ENCODE measurements at places on chromosomes 4 and X.

- no peak for DNase-seq
Measured at GRCh38 chr4:94534401-94535312, 82.9 kb downstream of the PDLIM5 start.

- no peak for DNase-seq
Measured at GRCh38 chr4:9735515-9735914, 45.9 kb upstream of the DRD5 start.

- DNase-seq: no peak
Measured at GRCh38 chr4:113584407-113585150, 177.0 kb downstream of the CAMK2D start.

DNA sequence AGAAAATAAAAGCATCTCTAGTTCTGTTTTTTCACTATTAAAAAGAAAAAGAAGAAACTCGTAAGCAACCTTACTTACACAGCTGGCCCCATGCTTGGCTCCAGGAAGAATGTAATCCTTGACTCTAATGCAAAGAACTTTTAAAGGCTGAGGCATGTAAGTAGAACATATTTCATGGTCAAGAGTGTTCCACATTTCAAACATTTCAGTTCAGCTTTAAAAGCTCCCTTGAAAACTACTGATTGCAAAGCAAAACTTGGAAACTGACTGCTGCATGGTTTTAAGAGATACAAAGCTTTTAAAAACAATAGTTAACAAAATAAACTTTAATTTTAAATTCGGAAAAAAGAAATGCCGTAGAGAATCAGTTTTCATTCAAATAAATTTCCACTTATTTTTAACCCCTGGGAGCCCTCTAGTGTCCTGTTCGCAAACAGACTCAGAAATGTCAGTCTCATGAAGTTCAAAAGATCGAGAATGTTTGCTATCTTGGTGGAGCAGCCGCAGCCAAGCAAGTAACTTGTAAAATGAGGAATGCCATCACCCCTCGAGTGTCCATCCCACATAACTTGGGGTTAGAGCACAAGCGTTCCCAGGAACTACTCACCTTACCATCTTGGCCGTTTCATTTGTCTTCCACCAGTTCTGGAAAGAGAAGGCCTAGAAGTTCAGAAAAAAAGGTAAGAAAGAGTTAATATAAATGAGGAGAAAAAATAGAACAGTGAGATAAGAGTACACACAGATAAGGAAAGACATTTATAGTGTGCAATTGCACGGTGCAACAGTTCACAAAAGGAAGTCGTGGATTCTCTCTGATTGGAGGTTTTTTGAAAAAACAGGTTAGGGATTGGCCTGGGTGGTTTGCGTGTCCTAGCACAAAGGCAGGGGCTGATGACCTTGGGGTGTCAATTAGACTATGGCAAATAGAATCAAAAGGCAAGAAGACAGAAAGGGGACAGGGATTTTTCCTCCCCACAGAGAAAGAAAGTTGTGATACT, at the start of gene GASK1B:
Gene GASK1B, minus strand, starts transcription at position 765 of the 998 bp plus-strand sequence. CDS start 1,650 bp downstream, outside the sequence.
- no peak for DNase-seq

- no peak for DNase-seq
Measured at GRCh38 chrX:42752730-42753129, 25.2 kb downstream of the PPP1R2C start.

DNA sequence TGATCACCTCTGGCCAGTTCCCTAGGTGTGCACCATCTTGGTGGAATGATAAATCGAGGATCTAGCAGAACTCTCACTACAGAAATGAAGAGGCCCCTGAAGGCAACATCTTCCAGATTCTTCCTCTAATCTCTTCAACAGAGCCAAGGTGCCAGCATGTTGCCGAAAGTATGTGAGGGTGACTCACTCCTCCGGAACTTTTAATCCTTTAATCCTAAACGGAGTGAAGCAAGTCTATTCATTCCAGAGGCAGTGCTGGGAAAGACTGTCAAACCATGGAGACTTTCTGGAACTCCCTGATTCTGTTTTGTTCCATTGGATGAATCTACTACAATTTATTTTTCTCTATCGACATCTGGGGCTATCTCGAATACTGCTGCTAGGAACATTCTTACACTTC, 68.7 kb downstream of the SUPT20HL2 start:
- no peak for DNase-seq

DNA sequence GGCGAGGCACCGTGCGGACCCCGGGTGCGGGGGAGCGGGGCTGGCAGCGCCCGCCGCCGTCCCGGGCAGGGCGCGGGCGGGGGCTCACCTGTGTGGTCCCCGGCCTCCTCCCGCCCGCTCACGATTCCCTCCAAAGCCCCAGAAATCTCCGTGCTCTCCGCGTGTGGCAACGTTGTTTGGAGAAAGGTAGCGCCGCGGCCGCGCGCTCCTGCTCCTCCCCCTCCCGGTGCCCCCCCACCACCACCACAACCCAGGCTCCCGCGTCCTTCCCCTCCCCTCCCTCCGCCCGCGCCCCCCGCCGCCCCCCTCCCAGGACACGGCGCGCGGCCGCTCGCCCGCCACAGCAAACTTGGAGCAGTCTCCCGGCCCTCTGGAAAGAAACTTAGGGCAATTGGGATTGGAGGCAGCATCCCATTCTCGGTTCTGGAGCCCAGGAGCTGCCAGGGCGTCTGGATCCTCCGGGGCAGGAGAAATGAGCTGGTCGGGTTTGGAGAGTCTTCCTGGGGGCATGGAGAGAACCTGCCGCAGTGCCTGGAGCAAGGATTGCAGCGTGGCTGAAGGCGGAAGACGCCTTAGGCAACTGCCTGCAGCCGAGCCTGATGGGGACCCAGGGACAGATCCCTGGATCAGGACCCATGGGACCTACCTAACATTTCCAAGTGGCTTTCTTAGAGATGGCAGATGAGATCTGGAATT, 855 bp downstream of the KLF3 start:
- DNase-seq: peak; percentile 41

GRCh38 chr4:1604706-1605205, 79.4 kb downstream of the FAM53A start:
- no peak for DNase-seq

GRCh38 chr4:182604161-182604622, 313.0 kb downstream of the DCTD start:
- DNase-seq: no peak

GRCh38 chr4:13540446-13541175, 3.7 kb downstream of the NKX3-2 start:
- no peak for DNase-seq

GRCh38 chr4:119632216-119632615, 3.6 kb upstream of the PDE5A start:
- no peak for DNase-seq

DNA sequence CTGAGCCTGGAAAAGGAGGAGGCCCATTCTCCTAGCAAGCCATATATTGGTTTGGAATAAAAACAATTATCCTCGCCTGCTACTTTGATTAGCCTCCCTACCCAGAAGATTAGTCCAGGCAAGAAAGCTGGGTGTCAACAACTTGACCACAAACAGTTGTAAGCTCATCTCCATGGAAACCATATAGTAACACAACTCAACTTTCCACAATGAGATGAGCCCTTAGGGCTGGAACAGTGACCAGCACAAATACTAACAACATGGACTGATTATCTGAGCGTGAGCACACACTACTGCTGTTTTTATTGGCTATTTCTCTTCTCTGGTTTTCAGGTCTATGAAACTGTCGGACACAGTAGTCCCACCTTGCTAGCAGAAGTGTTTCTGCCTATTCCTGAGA, 80.8 kb downstream of the CC2D2A start:
- no peak for DNase-seq

GRCh38 chr4:180448306-180448705, 1794.9 kb upstream of the TENM3 start:
- DNase-seq: no peak

- DNase-seq: no peak
Measured at GRCh38 chr4:56613101-56613862, 67.8 kb downstream of the HOPX start.

- no peak for DNase-seq
Measured at GRCh38 chrX:39397561-39398199, 596.4 kb downstream of the MID1IP1 start.

GRCh38 chr4:74950882-74951281, 18.0 kb downstream of the PARM1 start:
- DNase-seq: no peak

- no peak for DNase-seq
Measured at GRCh38 chr4:52714597-52715254, 36.5 kb downstream of the ERVMER34-1 start.

DNA sequence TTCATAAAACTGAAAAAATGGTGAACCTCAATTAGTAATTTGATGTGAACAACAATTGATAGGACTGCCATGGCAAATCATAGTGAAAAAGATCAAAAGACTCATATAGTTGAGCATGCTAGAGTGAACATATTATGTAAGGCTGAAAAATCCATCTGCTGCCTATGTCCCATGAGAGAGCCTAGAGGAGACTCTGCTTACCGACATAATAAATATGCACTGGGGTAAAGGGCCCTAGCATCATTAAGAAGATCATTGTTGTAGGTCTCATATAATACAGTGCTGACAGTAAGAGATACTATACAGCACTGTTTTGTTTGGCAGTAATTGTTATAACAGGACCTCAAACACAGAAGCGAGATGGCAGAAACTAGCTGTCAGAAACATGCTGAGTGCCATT, 229.0 kb downstream of the PABPC4L start:
- DNase-seq: no peak

DNA sequence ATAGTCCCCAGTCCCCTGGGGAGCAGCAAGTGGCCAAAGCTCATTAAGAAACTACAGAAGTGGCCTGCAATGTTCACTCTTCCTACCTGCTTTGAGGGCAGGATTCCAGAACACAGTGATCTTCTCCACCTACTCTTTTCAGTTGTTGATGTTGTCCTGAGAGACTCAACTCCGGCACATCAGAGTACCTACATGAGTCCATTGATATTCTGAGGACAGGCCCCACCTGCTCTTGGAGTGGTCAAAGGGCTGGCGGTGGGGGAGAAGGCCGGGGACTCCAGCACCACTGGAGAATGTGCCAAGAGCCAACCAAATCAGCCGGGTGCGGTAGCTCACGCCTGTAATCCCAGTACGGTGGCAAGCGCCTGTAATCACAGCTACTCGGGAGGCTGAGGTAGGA, 29.8 kb upstream of the DDX3X start:
- DNase-seq: no peak

GRCh38 chr4:55397126-55397436, 1.3 kb downstream of the TMEM165 start:
- DNase-seq: no peak

- no peak for DNase-seq
Measured at GRCh38 chr4:67580577-67580976, 22.1 kb downstream of the STAP1 start.

GRCh38 chr4:137238456-137239162, 293.7 kb downstream of the PCDH18 start:
- DNase-seq: no peak

DNA sequence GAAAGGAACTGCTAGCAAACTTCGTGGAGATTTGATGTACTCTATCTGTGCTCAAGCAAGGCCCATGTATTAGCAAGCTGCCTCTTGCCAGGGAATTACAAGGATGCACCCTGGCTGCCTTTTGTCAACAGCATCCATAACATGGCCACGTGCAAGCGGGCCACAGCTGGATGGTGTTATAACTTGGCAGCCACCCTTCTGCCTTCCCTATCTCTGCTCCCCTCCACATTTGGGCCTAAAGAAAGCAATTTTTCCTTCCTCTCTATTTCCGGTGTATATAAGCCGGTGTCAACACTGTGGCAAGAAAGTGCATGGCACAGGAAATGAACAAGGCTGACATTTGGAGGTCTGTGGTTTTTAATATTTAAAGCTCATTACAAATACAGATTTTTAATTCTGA, 94.8 kb downstream of the CLNK start:
- DNase-seq: no peak

GRCh38 chr4:57074744-57075143, 35.4 kb downstream of the IGFBP7 start:
- no peak for DNase-seq

DNA sequence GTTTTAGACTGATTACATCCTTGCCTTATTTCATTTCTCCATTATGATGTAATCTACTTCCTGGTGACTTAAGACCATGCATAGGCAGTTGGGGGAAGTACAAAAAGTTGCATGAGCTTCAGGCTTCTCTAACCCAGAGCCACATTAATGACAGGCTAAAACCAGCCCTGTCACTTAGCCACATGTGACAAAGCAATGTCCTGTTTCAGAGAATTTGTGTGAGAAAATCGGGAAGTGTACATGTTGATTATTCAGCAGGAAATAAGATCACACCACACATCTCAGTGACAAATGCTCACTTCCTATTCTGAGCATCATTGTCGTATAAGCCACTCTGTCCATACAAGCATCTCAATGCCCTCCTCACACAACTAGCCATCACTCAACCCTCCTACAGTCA, 98.5 kb upstream of the MAGEB16 start:
- DNase-seq: no peak

- DNase-seq: no peak
Measured at GRCh38 chr4:74522251-74522991, 77.5 kb downstream of the AREG start.

DNA sequence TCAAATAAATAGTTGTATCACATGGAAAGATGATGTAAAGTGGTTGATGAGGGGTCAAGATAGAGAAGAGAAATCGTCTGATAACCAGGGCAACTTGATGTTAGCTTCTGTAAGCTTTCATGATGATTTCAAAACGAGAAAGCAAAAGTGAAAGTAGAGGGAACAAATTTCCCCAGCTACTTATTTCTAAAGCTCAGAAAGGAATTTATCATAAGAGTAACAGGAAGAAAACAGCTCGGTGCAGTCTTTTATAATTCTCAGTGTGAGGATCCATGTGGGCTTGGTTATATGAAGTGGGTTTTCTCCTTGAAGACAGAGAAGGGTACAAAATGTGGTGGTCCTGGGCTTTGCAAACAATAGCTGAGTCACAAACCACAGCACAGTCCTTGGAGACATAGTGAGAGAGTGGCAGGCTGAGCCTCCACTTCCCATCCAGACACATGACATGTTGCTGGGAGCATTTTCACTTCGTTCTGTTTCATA, 32.1 kb upstream of the GLRA2 start:
- no peak for DNase-seq

- DNase-seq: no peak
Measured at GRCh38 chrX:106404512-106404911, 207.3 kb upstream of the RADX start.

DNA sequence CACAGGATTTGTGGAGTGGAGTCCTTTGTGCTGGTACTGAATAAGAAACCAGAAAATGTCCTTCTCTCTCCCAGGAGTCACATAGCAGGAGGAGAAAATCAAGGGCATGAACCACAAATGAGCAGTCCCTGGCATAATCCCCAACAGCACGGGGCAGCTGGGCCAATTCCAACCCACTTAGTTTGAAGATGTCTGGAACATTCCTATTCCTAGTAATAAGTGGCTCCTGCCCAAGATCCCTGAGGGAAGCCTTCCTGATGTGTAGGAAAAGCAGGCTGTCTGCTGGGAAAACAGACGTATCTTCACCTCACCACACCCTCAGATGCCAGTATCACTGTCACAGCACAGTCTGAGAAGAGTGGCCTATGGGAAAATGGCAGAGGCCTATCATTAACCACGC, 182.8 kb upstream of the MAP3K15 start:
- DNase-seq: no peak

GRCh38 chrX:120439921-120440320, 29.2 kb downstream of the LAMP2 start:
- DNase-seq: no peak

- no peak for DNase-seq
Measured at GRCh38 chr4:86523333-86523732, 70.8 kb upstream of the PTPN13 start.
